Choroid plexus epithelial cell (primary cell): ENCODE measurements at places on chromosomes 7 and 10.

DNA sequence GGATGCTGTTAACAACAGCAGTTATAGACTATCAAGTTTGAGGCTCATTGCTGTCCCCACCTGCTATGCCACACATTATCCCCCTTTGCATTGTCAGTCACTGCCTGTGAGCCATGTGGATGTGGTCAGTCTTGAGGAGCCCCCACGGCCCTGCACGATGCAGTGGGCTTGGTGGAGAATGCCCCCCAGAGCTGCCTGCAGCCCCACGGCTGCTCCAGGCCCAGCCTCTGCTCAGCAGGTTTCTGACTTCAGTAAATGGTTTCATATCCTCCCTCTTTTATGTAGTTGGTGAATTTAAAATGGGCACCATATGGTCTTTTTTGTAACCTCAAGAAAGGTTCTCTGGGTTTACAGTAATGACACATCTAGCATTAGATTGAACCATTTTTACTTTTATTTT is 164.1 kb downstream of the EBF3 start:
- no peak for DNase-seq

GRCh38 chr10:4399556-4399955 is 426.5 kb upstream of the AKR1E2 start:
- peak; percentile 29 for DNase-seq

DNA sequence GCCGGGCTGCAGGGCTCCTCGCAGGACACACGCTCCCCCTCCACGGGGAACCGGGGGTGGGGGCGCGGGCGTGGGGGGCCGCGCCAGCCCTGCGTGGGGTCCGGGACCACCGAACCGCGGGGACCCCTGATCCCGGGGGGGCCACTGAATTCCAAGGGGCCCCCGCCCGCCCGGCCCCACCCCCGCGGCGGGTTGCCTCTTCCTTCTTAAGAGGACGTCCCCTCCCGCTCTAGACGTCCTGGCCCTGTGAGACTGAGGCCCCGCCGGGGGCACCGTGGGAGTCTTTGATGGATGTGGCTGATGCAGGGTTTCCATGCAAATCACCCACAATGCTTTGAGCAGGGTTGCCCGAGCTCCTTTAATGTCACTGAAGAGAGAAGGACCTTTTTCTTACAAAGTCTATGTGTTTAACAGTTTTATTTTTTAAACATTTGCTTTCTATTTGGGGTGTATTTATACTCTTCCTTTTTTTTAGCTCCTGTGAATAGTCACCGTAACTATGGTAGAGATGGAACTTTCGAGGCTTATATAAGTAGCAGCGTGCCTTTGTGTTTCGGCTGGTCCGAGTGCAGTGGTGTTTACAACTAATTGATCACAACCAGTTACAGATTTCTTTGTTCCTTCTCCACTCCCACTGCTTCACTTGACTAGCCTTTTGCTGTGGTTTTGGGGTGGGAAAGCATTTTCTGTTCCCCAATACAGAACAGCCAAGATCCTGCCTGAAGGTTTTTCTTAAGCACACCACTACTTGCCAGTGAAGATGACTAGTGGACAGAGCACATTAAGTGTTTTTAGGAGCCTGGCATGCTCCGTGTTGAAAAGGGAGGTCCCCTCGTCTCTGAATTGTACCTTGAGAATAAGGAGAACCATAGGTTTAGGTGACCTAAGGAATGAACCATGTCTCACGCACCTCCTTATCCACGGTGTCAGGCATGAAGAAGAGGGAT is 44.8 kb downstream of the PDIA4 start:
- DNase-seq, result peak; percentile 75

DNA sequence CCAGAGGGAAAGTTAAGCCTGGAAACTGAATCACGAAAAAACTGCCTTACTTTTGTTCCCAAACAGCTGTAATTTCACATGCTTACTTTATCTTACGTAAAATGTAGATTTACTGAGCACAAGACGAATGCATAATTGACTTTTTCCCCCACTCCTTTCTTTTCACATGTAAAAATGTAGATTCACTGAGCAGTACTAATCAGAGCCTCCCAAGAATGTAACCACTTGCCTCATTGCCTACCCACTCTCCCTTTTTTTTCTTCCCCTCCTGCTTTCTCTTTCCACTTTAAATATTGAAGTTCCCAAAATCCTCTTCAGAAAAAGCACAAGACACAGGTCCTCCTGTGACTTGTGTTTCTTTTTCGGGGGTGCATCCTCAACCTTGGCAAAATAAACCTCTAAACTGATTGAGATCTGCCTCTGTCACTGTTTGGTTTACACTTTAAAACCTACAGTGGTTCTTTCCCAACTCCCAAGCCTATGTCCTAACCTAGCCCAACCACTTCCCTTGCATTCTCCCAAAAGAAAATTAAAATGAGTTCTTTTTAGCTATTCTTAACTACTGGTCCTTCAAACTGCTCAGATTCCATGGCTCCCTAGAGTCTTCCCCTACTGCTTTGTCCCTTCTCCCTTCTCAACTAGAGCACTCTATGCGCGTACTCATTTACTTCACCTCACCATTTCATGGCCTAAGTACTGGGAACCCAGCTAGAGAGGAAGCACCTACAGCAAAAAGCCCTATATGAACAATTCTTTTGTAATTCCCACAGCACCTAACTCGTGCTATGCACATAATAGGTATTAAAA is 236.6 kb upstream of the MKLN1 start:
- no peak for DNase-seq
